Stimulated activated CD8-positive, alpha-beta memory T cell treated with anti-CD3 and anti-CD28 coated beads, Interleukin-4, amount 100 ng/mL, for 48 hours (primary cell): ENCODE measurements at places on chromosomes 13 and 19.

- DNase-seq = no peak
Measured at GRCh38 chr13:31195616-31196015, 4.2 kb upstream of the B3GLCT start.

DNA sequence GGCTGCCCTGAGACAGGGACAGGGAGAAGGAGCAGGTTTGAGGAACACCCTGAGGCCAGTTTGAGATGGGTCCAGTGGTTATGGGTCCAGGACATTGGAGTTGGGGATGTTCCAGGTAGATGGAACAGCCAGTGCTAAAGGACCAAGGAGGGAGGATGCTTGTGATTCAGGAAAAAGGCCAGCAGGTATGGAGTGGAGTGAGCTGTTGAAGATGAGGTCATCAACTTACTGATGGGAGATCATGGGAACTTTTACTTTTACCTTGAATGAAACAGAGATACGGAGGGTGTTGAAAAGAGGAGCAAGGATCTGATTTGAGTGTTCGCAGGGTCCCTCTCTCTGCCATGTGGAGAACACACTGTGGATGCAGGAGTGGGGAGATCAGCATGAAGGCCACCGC is 25.5 kb downstream of the SPTBN4 start:
- DNase-seq = no peak

- DNase-seq = no peak
Measured at GRCh38 chr13:45242070-45242469, 41.2 kb upstream of the KCTD4 start.

GRCh38 chr19:40262422-40262821 is 22.7 kb downstream of the AKT2 start:
- no peak for DNase-seq

GRCh38 chr19:17889609-17890214 is 18.0 kb downstream of the SLC5A5 start:
- DNase-seq = peak; percentile 36

DNA sequence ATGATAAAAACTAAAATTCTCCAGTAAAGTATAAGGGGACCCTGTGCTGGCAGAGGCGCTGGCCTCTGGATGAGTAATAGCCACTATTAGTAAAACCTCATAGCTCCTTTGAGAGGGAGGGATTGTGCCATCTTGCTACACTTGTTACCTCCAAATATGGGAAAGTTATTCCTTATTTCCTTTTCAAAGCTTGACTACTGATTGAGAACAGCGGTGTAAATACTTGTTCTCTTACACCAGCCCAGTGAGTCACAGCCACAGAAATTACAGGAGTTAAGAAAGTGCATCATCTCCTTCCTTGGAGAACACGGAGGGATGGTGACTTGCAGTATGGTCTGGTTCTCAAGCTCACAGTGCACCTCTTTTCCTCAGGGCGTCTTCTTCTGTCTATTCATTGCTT is 379.0 kb downstream of the EFNB2 start:
- no peak for DNase-seq

- no peak for DNase-seq
Measured at GRCh38 chr19:48970139-48970766, 5.1 kb downstream of the FTL start.
